ENCODE measurements at places on chromosomes 6 and 20. TPM values are rescaled to one million over a fixed set of nuclear protein-coding genes. Genes with fewer than 3 reads are reported as not detected.

STX11 gene
- 0.84 TPM for polyA plus RNA-seq

NMBR gene
- polyA plus RNA-seq: 0.22 TPM

HLA-DQB2 gene
- polyA plus RNA-seq: not detected

KCNB1 gene
- polyA plus RNA-seq: 1.0 TPM

SLC26A8 gene
- polyA plus RNA-seq: not detected

NR2E1 gene
- polyA plus RNA-seq: not detected

PRDM1 gene
- polyA plus RNA-seq: 18.0 TPM

DNA sequence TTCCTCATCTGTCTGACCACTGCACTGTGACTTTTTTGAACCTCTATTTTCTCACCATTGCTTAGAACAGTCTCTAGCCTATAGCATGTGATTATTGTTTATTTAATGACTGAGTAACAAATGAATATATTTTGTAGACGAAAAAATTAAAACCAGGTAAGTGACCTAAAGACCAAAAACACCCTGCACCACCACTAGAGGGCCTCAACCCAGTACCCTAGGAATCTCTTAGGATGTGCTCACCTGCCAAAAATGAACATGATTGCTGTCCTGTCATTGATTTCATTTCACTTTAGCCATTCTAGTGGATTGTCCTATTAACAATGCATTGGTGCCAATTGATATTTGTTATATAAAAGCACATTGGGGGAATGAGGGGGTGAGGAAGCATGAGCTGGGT is 199.1 kb downstream of the COL9A1 start:
- no peak for DNase-seq

DNA sequence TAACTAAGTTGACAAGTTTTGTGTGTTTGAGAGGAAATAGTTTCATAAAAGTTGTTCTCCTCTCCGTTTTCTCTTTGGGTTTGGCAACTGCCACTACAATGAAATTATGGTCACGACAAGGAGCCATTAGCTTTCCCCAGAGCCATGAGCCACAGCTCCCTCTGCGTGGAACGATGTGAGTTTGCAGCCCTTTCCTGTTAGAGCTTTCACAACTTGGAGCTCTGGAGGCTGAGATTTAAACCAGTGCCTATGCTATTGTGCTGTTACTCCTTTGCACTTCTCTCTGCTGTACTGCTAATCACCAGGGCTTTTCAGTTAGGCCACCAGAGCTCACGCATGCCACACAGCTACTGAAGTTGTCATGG is 29.3 kb upstream of the TXNDC5 start:
- DNase-seq: no peak

DNA sequence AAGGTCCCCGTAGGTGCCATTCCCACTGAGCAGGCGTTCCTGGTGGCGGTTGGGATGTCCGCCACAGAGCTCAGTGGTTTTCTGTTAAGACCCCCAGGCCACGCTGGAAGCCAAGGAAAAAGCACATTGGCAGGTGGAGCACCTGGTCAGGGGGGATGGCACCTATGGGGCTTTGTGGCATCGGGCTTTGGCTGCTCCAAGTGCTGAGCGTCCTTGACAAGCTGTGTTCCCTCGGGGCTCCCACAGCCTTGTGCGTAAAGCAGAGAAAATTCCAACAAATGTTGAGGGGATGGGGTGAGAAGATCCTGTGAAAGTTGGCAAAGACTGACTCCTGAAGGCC is 135.4 kb downstream of the JPH2 start:
- DNase-seq: no peak

- no peak for DNase-seq
Measured at GRCh38 chr6:88248709-88249321, 82.7 kb upstream of the CNR1 start.
